ENCODE measurements at places on chromosomes 16 and 17.

- DNase-seq: no peak
These were observed 8.8 kb upstream of the GJD3 start for GRCh38 chr17:40373324-40373723.

GRCh38 chr16:1548233-1548632, 14.8 kb downstream of the TMEM204 start:
- DNase-seq: no peak

GRCh38 chr17:43338886-43339516, 59.8 kb upstream of the ARL4D start:
- DNase-seq: no peak

DNA sequence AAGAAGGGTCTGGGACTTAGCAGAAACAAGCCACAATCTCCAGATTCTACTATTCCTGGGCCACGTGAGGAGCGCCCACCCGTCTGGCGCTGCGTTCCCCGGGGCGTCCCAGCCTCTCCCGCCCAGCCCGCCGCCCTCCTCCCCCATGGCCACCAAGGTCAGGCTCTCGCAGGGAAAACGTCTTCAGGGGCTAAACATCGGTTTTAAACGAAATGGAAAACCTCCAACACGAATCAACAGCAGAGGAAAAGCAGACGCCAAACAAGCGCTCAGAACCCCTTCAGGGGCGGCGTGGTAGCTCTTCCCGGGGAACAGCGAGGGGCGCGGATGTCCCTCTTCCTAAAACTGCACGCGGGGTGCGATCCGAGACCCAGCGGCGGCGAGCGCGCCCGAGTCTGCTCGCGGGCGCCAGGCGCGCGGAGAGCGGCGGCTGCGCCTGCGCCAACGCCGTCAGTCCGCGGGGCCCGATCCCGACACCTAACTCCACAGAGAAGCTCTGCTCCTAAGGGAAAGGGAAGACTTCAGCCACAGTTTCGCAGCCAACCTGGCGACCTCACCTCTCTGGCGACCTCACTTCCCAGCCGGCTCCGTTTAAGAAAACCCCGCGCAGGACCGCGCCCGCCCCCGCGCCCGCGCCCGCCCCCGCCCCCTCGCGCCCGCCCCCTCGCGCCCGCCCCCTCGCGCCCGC, 505 bp upstream of the COG1 start:
- peak; percentile 75 for DNase-seq

GRCh38 chr17:55742272-55743102, 8.4 kb upstream of the PCTP start:
- no peak for DNase-seq

DNA sequence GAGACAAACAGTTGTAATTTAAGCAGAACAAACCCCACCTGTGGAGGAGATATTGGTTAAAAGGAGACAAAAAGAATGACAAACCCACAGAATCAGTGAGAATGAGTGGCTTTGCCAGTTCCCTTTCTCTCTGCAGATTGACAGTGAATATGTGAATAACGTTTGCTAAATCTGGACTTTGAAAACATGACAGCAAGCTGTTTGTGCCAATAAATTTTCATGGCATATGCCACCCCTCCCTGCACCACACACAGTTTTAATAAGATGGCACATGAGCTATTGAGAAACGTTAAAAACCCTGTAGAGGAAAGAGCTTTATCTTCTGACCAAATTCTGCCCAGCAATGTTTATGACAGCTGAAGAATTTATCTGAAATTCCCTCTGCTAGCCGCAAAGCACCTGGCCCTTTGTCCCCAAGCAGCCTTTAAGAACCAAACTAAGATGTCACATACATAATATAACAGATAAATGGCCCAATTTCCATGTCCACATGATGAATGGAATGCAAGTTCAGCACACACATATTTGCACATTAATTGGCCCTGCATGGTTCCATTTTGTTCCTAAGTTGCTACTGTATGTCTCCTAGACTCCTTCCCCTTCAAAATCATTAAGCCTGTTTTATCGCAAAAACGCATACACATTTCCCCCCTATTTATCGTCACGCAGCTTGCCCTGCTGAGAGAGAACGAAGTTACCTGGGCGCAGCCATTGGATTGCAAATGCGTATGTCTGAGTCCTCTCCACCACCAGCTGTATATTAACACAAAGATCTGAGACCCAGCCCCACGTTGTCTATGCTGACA, 773.5 kb upstream of the EEF2KMT start:
- no peak for DNase-seq

DNA sequence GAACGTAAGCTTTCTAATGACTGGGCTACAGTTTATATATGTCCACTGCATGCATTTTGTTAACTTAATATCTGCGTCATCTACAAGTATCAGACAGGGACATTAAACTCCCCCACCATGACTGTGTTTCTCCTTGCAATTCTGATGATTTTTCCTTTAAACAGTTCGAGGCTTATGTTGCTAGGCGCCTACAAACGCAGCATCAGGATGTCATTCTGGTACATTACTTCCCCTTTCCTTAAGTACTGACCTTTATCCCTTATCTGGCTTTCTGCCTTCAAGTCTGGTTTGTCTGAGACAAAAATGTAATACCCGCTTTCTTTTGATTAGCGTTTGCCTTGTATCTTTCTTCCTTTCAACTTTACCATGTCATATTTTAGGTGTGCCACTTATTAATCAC, 362.4 kb downstream of the SLC39A11 start:
- DNase-seq: no peak

GRCh38 chr17:3827124-3827773, 18.8 kb downstream of the NCBP3 start:
- DNase-seq: peak; percentile 58
